Activated naive CD4-positive, alpha-beta T cell treated with Interleukin-2 at 50 U/mL for 16 hours (primary cell): ENCODE measurements at places on chromosomes 4 and X.

DNA sequence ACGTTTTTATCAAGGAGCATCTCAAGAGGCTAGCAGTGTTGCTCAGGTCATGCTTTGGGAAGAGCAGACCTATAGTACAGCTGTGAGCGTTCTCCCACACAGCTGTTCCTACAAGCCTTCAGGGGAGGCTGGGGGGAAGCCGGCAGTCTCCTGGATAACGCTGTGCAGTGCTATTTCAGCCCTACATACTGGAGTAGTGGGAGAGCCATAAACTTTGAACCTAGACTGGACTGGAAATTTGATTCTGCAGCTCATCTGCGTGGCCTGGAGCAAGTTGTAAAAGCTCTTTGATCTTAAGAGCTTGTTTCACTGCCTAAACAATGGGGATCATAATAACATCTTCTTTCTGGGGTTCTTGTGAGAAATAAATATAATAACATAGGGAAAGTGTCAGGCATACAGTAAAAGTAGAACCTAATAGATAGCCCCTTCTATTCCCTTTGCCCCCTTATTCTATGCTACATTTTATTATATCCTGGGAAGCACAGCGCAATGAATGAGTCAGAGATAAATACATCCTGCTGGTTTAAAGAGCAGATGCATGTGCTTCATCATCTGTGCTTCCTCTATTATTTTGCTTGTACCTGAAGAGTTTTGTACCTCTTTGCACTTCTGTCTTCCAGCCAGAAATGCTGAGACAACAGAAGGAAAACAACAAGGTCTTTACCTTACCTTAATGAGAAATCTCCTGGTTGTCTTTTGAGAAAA, 14.7 kb upstream of the AMBN start:
- no peak for DNase-seq

DNA sequence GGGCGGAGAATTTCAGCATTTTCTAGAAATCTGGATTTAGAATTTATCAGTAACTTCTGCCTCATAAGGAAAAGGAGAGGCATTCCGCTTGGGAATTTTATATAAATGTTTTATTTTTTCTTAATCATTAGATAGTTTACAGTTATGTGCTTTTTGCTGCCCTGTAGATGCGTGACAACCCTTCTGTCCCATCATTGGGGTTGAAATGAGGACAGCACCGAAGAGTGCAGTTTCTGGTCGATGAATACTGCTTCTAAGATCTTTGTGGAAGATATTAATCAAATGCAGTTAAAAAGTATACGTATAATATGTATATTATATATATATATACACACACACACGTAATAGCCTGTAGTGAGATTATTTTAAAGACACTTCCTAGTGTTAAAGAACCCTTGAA, 1.5 kb downstream of the RBPJ start:
- DNase-seq: peak; percentile 31

DNA sequence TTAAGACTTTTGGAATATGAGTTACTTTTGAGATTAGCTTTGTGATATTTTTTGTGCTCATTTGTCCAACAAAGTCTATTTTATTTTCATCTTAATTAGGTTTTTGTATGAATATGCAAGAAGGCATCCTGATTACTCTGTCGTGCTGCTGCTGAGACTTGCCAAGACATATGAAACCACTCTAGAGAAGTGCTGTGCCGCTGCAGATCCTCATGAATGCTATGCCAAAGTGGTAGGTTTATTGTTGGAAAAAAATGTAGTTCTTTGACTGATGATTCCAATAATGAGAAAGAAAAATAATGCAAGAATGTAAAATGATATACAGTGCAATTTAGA, 10.8 kb downstream of the ALB start:
- DNase-seq: no peak

DNA sequence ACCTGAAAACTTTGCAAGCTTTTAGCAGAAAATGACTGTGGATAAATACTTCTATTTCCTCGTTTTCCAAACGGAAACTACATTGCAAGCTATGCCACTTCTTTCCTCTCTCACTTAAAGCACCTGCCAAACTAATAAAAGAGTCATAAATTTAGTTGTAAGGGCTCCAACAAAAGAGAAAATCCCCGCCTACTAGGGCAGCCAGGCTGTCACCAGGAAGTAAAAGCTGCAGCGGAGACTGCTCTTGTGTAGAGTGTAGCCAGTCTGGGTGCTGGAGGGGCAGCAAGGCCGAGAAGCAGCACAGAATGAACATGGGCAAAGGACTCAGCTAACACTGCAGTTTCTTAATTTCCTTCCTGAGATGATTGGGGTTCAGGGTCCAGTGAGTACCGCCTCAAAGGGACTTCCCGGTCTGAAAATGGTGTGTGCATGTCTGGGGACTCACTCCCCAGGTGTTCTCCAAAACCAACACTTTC, 89.3 kb upstream of the MAML3 start:
- DNase-seq: no peak

- no peak for DNase-seq
These were observed 591.0 kb downstream of the ANKRD50 start for GRCh38 chr4:124121461-124121971.

- DNase-seq: no peak
These were observed 31.1 kb upstream of the PDLIM3 start for GRCh38 chr4:185566425-185566824.

DNA sequence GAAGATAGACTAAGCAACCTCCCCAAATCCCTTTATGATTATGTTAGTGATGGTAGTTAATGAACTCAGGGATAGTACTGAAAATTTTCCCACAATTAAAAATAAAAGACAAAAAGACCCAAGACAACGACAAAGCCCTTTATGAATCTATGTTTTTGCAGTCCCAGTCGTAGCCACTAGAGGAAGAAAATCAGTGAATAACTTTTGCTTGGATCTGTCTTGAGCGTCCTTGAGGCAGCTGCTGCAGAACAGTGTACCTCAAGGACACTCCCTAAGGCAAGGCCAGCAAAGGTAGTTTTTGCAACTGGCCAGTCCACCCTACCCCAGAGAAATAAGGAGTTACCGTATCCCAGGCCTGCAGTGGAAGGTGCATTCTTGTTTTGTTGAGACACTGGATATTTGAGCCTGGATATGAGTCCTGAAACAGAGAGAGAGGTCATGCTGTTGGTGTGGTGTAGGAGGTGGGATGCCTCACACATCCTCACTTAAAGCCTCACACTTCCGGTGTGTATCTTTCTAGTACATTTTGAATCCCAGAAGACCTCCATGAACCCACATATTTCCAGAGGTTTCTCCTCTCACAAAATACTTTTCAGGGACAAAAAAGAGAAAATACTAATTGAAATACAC, 8.7 kb upstream of the TIMM8A start:
- no peak for DNase-seq

DNA sequence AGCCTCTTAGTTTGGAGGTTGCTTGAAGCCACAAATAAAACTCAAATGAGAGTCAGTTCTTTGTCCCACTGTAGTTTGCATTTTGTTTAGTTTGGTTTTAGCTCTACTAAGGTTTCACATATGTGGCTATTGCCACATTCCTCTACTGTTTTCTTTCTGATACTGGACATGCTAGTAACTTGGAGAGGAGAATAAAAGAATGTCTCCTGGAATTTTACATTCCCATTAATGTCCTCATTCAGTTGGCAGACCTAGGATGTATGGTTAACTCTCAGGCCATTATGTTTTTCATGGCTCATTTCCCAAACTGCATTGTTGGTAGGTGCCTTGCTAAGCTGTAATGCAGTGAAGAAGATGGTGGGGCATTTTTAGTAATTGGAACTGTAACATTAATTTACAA, 29.9 kb downstream of the UPRT start:
- DNase-seq: no peak

DNA sequence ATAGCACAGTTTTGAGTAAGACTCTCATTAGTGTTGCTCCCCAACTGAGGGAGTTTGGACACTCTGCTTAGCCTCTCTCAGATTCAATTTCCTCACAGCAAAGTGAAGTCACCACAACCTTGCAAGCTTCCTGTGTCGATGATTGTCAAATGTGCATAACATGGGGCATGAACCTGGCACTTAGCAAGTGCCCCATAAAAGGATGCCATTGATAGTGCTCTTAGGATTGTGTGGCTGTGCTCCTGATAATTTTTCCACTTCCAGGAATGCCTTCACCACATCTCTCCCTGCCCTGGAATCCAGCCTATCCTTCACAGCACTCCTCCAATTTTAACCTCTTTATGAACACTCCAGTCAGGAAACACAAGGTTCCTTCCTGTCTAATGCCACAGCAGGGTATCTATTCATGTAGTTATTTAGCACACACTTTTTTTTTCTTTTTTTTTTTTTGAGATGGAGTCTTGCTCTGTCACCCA, 309.4 kb downstream of the PPP3CA start:
- no peak for DNase-seq

- DNase-seq: no peak
These were observed 125.4 kb downstream of the PDLIM5 start for GRCh38 chr4:94577136-94577535.

GRCh38 chr4:140219567-140219966, 65.6 kb upstream of the MAML3 start:
- DNase-seq: no peak

DNA sequence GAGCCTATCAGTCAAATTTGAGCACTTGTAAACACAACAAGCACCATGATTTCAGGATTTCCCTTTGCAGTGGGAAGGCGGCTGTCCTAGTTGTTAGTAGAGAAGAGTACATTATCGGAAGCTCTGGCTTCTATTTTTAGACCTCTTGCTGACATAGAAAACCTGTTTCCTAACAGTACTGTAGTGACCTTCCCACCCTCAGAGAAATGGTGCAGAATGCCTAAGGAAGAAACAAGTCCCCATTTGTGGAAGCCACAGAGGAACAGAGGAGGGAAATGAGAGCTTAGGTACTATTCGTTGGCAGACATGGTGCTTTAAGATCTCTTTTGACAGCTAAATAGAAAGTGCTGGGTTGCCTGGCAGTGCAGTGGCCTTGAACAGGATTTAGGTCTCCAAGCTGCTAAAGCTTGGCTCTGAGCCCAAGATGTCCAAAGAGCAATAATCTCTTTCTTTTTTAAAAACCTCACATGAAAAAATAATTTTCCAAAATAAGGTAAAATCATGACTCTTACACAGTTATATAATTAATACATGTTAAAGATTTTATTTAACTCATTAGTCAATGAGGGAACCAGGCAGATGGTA, 24.9 kb downstream of the GLRA2 start:
- no peak for DNase-seq

DNA sequence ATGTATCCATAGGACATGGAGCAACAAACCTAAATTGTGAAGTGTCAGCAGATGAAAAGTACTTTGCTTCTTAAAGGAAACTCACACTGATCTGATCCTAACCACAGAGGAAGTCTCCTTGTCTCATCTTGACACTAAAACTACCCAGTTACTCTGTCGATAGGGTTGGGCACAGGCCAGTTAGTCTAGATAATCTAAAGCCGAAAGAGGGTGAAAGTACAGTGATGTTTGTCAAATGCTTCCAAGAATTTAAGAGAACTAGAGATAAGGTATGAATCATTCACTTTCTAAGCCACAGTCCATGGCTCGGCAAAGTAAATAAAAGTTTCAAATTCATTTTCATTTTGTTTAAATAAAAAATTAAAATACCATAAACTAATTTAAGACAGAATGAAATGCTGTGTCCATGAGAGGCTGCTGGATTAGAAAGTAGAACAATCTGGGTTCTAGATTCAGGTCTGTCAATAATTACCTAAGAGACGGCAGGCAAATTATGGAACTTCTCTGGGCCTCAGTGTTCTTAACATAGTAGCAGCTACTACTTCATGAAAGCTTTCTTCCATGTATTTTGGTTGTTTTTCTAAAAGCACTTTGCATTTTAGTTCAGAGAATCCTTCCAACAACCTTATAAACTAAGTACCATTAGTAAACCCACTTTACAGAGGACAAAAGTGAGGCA, 176.7 kb downstream of the LDB2 start:
- no peak for DNase-seq

DNA sequence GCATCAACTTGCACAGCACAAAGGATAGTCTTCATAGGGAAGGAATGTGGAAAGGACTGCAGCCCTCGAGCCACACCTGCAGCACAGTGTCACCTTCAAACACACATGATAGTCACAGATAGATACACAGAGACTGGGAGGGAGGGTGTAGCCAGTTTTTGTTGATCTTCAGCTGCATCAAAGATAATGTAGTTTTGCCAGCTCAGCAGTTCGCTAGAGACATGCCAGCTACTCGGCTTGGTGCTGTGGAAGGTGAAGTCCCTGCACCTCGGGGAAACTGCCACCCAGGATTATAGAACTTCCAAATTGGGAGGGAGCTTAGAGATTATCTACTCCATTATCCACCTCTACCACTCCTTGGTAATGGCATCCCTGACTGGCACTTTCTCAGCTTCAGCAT, 92.9 kb upstream of the PAK3 start:
- DNase-seq: no peak

- no peak for DNase-seq
These were observed 366.2 kb downstream of the FBXW7 start for GRCh38 chr4:152169683-152170082.

- no peak for DNase-seq
These were observed 27.3 kb upstream of the SORBS2 start for GRCh38 chr4:185839194-185839712.

DNA sequence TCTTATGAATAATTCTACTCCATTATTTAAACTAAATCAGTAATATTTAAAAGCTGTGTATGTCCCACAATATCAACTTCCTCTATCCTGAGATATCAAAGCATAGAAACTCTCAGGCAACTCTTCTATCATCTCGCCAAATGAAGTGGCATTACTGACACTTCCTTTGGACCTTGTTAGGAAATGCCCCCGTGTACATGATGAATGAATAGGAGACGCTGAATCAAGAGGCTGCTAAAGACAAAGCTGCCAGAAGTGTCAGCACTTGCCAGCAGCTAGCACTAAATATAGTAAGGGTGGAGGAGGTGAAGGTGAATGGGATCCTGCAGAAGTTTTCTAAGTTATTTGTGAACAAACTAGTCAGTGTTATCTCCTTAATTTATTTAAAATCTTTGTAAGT, 99.5 kb upstream of the BLTP1 start:
- DNase-seq: no peak

- DNase-seq: no peak
These were observed 107.0 kb downstream of the NFKB1 start for GRCh38 chr4:102608190-102608589.

DNA sequence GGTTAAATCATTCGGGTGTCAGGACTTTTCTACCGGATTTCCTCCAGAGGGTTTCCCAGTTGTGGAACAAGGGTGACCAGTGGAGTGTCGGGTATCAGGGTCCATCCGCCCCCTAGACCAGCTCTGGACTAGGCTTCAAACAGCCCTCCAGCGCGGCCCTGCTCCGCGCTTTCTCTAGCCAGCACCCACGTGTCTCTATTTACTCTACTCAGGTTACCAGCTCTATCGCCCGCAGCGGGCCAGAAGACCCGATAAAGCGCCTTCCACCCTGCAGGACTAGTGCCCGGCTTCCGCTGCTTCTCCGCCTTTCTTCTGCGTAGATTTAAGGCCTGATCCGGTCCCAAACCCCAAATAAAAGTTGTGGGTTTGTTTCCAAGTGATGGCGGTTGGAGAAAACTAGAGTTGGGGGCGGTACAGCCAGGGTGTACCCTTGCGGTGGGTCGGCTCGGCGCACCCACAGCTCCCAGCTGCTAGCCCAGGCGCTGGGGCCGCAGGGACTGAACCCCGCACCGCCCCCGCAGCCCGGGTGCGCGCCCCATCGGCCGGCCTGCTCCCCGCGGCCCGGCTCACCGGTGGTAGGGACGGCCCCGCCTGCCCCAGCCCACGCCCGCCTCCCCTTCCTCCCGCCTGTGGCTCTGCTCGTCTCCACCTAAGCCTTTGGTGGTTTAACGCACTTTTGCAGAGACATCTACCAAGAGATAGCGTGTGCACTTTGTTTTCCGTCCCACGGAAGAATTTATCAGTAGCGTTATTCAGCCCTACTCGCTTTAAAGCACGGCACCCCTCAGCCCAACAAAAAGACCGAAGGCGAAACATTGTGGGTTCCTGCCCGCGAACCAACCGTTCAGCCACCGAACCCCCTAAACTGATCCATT, 2.1 kb downstream of the LEF1 start:
- peak; percentile 70 for DNase-seq

- DNase-seq: no peak
These were observed 105.4 kb downstream of the POLA1 start for GRCh38 chrX:24799078-24799477.
